ENCODE measurements at places on chromosomes 6 and 20. TPM values are rescaled to one million over a fixed set of nuclear protein-coding genes. Genes with fewer than 3 reads are reported as not detected.
A peak's percentile ranks its signal among the peaks of the same experiment; 100 is the strongest.

- no peak for DNase-seq
- H3K27ac ChIP-seq, result peak overlapping the region; percentile 24
- H3K36me3 ChIP-seq, result no peaks in the 10 kb centered on the region
- H3K4me1 ChIP-seq, result peaks cover 27% of the 10 kb centered on the region
Observed at GRCh38 chr20:9160757-9161156, 91.9 kb downstream of the PLCB4 start.

DNA sequence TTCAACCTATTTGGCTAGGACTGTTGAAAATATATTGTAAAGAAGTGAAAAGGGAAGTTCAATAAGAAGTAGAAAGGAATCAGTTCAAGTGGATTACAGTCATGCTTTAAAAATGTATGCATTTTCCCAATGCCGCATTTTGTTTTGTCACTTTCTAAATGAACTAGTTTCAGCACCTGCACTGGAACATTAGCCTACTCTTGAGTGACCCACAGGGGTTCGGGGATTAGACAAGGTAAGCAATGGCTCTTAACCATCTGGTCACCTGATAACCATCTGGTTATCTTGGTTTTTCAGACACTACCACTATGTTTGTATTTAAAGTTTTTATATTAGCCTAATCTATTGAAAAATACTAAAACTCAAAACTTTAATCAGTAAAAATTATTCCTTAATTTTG is 97.6 kb downstream of the CD164 start:
- H3K27me3 ChIP-seq, result no peaks in the 10 kb centered on the region
- no peaks in the 10 kb centered on the region for H3K36me3 ChIP-seq
- no peak for DNase-seq
- no peak overlapping the region for H3K4me3 ChIP-seq
- no peaks in the 10 kb centered on the region for H3K4me1 ChIP-seq

Gene ZSCAN23
- total RNA-seq, result 0.59 TPM

- H3K36me3 ChIP-seq, result no peaks in the 10 kb centered on the region
- H3K4me1 ChIP-seq, result peaks cover 14% of the 10 kb centered on the region
- DNase-seq, result no peak
- no peak overlapping the region for H3K27ac ChIP-seq
- no peaks in the 10 kb centered on the region for H3K27me3 ChIP-seq
Observed at GRCh38 chr6:134182528-134182927, 130.1 kb upstream of the SLC2A12 start.

DNA sequence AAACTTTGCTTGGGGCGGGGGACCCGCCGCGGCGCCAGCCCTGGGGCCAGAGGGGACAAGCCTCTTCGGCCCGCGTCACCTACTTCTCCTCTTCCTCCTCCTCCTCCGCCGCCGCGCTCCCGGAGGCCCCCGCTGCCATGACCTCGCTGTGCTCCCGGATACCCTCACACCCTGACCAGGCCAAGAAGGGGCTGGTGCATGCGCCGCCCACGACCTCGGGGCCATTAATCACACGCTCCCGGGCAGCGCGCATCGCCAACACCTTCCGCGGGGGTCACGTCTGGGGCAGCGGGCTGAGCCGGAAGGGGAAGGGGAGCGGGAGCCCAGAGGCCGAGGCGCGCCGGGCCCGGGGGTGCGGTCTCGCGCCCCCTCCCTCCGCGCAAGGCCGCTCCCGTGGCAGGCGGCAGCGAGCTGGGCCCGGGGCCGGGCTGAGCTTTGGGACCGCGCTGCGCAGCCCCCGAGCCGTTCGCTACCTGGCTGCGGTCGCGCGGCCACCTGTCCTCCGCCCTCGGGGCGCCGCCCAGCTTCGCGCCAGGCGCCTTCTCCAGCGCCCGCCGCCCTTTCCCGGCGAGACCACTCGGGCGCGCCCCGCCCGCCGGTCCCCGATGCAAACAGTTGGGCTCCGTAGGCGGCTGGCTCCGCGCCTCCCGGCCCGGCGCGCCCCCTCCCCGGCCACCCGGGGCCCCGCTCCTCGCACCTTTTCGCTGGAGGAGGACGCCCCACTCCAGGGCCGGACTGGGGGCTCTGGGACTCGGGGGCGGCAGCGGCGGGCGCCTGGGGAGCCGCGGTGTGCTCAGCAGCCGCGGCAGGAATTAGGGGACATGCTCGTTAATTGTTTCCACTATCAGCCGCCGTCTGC is 575 bp upstream of the CNR1 start:
- H3K36me3 ChIP-seq, result no peaks in the 10 kb centered on the region
- H3K27ac ChIP-seq, result peak overlapping the region; percentile 26
- peak overlapping the region; percentile 30 for H3K4me3 ChIP-seq
- H3K27me3 ChIP-seq, result peaks cover 22% of the 10 kb centered on the region
- H3K4me1 ChIP-seq, result no peaks in the 10 kb centered on the region

- H3K27ac ChIP-seq, result no peak overlapping the region
- H3K27me3 ChIP-seq, result no peaks in the 10 kb centered on the region
- no peaks in the 10 kb centered on the region for H3K36me3 ChIP-seq
- no peaks in the 10 kb centered on the region for H3K4me1 ChIP-seq
Observed at GRCh38 chr20:51894619-51895018, 92.3 kb upstream of the SALL4 start.

Gene FNDC1
- total RNA-seq, result 0.16 TPM

DNA sequence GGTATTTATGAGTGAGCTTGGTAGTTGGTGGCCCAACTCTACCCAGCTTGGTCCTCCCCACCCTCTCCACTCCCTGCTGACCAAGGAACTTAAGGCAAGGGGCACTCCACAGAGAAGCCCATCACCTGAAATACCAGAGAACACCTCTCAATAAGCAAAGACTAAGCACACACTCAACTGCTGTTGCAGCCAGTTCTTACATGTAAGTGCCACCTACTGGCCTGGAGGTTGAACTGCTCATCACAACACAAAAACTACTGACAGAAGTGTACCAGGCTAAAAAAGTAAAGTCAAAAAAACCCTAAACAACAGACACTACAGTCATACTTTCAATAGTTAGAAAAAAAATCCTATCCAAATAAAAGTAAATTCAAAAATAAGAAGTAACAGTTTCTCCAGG is 146.2 kb downstream of the FAM83B start:
- no peak overlapping the region for H3K27ac ChIP-seq
- no peaks in the 10 kb centered on the region for H3K36me3 ChIP-seq
- no peak for DNase-seq
- H3K27me3 ChIP-seq, result no peaks in the 10 kb centered on the region

DNA sequence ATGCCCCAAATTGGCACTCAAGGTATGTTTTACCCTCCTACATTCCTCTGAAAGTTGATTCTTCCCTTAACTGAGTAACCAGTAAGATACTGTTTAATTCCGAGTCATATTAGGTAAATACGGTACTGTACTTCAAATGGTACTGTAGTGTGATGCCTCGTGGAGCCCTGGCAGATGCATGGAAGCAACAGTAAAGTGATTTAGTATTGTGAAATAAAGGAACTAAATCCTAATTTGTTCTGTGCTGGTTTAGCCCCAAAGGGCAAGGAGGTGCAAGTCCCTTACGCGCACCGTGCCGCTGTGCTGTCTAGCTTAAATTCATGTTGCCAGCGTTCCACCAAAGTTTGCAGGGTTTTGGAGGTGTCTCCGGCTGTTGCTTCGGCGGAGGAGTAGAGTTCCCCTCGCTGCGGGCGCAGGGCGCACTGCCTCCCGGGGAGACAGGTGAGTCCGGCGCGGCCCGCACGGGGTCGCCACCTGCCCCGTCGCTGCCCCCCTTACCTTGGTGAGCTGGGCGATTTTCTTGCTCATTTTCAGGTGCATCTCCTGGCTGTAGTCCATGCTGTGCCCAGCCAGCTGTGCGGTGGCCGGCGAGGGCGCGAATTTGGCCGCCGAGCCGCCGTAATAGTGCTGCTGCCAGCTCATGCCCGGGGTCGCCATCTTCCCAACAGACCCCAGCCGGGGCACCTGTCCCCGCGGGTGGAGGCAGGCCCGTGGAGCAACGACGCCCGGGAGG is 655 bp downstream of the FAM184A start:
- peak; percentile 64 for DNase-seq
- H3K27ac ChIP-seq, result peak overlapping the region; percentile 68
- peak overlapping the region; percentile 73 for H3K4me3 ChIP-seq
- H3K27me3 ChIP-seq, result no peaks in the 10 kb centered on the region

GRCh38 chr6:42451333-42452170 is at the start of gene TRERF1:
TSS of gene TRERF1 (minus strand) at chr6:42451926. CDS start at chr6:42269590, 182,336 bp downstream.
- DNase-seq, result no peak
- no peaks in the 10 kb centered on the region for H3K36me3 ChIP-seq
- H3K4me3 ChIP-seq, result peak within 1 kb of the TSS; percentile 84
- H3K4me1 ChIP-seq, result no peaks in the 10 kb centered on the region

GRCh38 chr20:58024241-58024721 is 204.2 kb downstream of the ANKRD60 start:
- no peaks in the 10 kb centered on the region for H3K36me3 ChIP-seq
- H3K4me3 ChIP-seq, result no peak overlapping the region
- no peaks in the 10 kb centered on the region for H3K27me3 ChIP-seq
- no peak overlapping the region for H3K27ac ChIP-seq
- peak; percentile 52 for DNase-seq

Gene SLC12A5
- not detected for total RNA-seq

DNA sequence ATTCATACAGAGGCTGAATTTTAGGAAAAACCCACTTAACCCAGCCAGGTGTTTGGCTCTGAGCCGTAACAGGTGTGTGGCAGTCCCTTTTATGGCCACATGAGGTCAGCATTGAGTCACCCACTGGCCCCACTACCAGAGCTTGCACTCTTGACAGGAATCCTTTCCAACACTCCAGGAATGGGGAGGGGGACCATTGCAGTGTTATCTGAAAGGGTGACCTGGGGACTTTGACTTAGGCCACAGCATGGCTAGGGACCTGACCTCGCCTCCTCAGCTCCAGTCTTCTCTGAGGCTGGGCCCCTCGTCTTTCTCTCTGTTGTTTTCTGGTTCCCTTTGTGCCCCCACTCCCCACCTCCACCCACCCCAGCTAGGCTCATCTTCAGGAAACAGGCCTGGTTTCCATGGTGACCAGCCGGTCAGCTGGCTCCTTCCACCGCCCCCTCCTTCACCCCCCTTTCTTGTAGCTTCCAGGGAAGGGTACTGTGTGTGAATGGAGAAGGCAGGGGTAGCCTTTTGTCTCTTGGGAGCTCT is 2.1 kb upstream of the TMEM151B start:
- peaks cover 23% of the 10 kb centered on the region for H3K4me1 ChIP-seq
- no peaks in the 10 kb centered on the region for H3K36me3 ChIP-seq
- no peak overlapping the region for H3K27ac ChIP-seq
- no peaks in the 10 kb centered on the region for H3K27me3 ChIP-seq

Gene C20orf204
- total RNA-seq, result 0.07 TPM

Gene PI3
- not detected for total RNA-seq

- H3K4me3 ChIP-seq, result no peak overlapping the region
- no peak for DNase-seq
- H3K27me3 ChIP-seq, result no peaks in the 10 kb centered on the region
- no peak overlapping the region for H3K27ac ChIP-seq
- H3K36me3 ChIP-seq, result no peaks in the 10 kb centered on the region
Observed at GRCh38 chr6:107716688-107717089, 107.4 kb downstream of the SCML4 start.

Gene DTD1
- 16.9 TPM for total RNA-seq

GRCh38 chr6:15322781-15323536 is 77.1 kb downstream of the JARID2 start:
- no peaks in the 10 kb centered on the region for H3K27me3 ChIP-seq
- no peak overlapping the region for H3K4me3 ChIP-seq
- DNase-seq, result no peak
- no peaks in the 10 kb centered on the region for H3K36me3 ChIP-seq

DNA sequence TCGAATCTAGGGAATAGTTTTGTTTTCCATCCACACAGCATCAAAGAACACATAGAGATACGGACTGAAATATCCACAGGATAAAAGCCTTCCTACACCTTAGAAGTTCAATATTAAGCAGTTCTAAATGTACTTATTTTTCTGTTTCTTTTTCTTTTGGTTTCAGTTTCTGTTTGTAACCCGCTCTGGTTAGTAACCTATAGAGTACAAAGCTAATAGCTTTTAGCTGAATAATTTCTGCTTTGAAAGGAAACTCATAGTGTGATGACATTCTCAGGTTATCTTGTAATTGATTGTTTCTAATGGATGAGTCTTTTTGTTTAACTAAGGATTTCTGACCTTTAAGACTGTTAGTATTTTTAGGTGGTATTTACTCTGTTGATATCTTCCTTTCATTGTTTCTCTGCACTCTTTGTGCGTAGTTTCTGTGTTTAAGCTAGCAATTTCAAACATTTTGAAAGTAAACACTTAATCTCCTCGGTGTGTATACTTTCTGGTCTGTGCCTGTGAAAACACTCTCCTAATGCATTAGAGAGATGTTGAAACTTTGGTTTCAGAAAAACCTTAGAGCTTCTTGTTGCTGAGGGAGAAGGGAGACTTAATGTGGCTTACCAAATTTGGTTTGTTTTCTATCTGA is 385.5 kb downstream of the HDGFL1 start:
- no peak overlapping the region for H3K4me3 ChIP-seq
- H3K4me1 ChIP-seq, result peaks cover 10% of the 10 kb centered on the region
- H3K27ac ChIP-seq, result no peak overlapping the region
- no peaks in the 10 kb centered on the region for H3K27me3 ChIP-seq
- H3K36me3 ChIP-seq, result no peaks in the 10 kb centered on the region

DNA sequence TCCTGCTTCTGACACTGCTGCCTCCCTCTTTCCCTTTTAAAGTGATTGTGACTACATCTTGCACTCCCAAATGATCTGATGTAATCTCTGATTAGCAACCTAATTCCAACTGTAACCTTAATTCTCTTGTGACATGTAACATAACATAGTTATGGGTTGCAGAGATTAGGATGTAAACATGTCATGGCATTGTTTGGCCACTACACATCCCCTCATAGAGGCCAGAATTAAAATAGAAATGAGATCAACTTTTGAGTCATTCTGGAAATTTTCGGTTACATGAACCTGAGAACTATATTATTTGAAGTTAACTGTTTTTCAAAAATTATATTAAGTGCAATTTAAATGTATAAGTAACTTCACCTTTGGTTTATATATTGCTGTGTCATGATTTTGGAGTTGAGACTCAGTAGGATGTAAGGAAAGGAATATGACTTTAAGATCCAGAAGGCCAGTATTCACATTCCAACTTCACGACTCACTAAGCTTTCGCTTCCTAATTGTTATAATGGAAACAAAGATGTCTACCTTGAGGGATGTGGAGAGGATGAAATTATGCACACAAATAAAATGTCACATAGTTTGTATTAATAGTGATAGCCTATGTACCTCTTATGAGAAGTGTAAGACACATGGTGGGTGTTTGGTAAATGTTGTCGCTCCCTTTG is 611.9 kb upstream of the MAP3K7 start:
- no peak overlapping the region for H3K4me3 ChIP-seq
- DNase-seq, result no peak
- no peaks in the 10 kb centered on the region for H3K36me3 ChIP-seq
- H3K27ac ChIP-seq, result no peak overlapping the region
- no peaks in the 10 kb centered on the region for H3K4me1 ChIP-seq

Gene BPIFA1
- total RNA-seq, result not detected

Gene HLA-DPA1
- 60.5 TPM for total RNA-seq

Gene CD83
- 2.1 TPM for total RNA-seq

Data from right atrium auricular region (tissue), 2 donors.